ENCODE measurements at places on chromosomes 1 and 21. TPM values are rescaled to one million over a fixed set of nuclear protein-coding genes. Genes with fewer than 3 reads are reported as not detected.

The PPT1 gene
- total RNA-seq, result 37.0 TPM

The FAM78B gene
- total RNA-seq, result 0.67 TPM

The C21orf58 gene
- total RNA-seq, result 3.2 TPM

The BNIPL gene
- 0.29 TPM for total RNA-seq

The TRIM17 gene
- total RNA-seq, result 1.5 TPM

The SPRR4 gene
- total RNA-seq, result not detected

The RAB3GAP2 gene
- total RNA-seq, result 69.6 TPM

The MYOG gene
- not detected for total RNA-seq

The GUCA2A gene
- not detected for total RNA-seq

The LAMTOR2 gene
- total RNA-seq, result 62.6 TPM

The CASZ1 gene
- 3.5 TPM for total RNA-seq

The OR2T2 gene
- not detected for total RNA-seq
